ENCODE measurements at places on chromosomes 3 and 15. TPM values are rescaled to one million over a fixed set of nuclear protein-coding genes. Genes with fewer than 3 reads are reported as not detected.

DNA sequence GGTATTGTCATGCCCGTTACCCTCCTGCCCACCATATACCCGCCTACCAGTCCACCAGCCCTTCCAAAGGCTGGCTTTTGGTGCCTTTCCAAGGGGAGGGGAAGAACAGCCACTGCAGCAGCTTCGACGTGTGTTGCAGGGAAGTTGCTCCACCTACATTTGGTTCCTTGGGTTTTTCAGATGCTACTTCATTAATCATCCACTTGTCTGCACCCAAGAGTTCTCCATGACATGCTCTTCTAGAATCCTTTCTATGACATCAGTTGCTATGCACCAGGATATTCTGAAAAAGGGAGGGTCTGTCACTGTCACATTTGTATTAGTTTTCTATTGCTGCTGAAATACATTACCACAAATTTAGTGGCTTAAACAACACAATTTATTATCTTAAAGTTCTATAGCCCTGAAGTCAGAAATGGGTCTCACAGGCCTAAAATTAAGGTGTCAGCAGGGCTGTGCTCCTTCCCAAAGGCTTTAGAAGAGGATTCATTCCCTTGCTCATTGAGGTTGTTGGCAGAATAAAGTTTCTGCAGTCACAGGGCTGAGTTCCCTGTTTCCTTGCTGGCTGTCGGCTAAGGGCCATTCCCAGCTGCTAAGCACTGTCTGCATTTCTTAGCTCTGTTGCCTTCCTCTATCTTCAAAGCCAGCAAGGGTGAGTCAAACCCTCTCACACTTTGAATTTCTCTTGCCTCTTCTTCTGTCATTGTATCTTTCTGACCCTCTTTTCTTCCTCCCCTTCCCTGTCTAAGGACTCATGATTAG lies at the start of gene LYZL4:
Gene LYZL4 (minus strand): TSS at position 241 of the 762 bp plus-strand sequence. CDS start 3,359 bp downstream, outside the sequence.
- no peak for DNase-seq

GRCh38 chr15:76431971-76432370 lies 95.4 kb downstream of the ISL2 start:
- DNase-seq, result peak; percentile 12

Gene SPINK8
- not detected for total RNA-seq

DNA sequence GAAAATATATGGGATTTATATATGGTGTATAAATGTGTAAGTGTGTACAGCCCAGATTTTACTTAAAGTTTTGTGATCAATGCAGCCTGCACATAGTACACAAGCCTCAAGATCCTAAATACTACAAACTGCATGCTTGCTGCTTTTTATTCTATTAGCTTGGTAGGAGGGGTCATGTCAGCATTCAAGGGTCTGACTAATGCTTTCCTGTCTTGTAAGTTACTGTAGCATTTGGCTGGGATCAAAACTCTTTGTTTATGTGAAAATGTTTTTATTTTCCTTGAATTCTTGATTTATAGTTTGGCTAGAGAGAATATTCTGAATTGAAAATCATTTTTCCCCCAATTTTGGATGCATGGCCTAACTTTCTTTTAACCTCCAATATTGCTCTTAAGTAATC lies 370.9 kb downstream of the NSUN3 start:
- DNase-seq, result no peak

DNA sequence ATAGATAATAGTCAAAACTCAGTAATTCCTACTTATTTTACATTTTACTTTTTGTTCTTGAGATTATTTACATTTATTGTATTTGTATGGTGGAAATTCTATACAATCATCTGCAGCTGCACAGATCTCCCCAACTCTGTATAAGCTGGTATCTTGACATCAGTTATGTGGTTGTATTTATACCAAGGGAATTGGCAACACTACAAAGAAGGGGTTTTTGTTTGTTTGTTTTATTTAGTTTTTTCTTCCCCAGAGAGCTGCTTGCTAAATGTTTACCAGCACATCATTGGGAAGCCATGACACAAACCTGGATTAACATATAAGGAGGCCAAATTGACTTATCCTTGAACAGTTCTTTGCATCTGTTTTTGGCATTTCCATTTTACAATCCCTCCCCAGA lies 389.2 kb upstream of the KCNMB2 start:
- no peak for DNase-seq

Gene MNS1
- total RNA-seq, result 12.3 TPM

- no peak for DNase-seq
Measured at GRCh38 chr3:23748398-23749110, 57.2 kb upstream of the UBE2E1 start.

DNA sequence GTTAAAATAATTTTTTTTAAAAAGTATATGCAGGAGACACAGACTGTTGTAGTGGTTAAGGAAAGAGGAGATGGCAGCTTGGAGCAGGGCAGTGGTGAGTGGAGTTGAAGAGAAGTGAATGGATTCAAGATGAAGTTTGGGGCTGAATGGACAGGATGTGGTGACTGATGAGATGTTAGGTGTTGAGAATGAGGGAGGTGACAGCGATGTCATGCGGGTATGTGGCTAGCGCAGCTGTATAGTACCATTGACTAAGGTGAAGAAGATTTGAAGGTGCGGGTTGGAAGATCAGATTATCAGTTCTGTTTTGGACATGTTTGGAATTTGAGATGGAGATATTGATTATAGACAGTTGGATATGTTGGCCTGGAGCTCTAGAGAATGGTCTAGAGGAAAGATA lies 20.1 kb downstream of the FBXO22 start:
- no peak for DNase-seq

GRCh38 chr15:91936182-91936775 lies 82.8 kb downstream of the SLCO3A1 start:
- DNase-seq, result no peak

All from Daoy (cell line).